ENCODE measurements at places on chromosomes 7 and 10. TPM values are rescaled to one million over a fixed set of nuclear protein-coding genes. Genes with fewer than 3 reads are reported as not detected.

EN2 gene
- not detected for total RNA-seq

TDRD1 gene
- 5.1 TPM for total RNA-seq

SLC13A4 gene
- total RNA-seq = under 0.01 TPM

TUBB8 gene
- not detected for total RNA-seq

PNLIP gene
- total RNA-seq = not detected

OPN4 gene
- total RNA-seq = not detected

ARL4A gene
- total RNA-seq = 15.9 TPM

CRYGN gene
- total RNA-seq = 0.56 TPM

CASTOR2 gene
- total RNA-seq = 16.9 TPM

FXYD4 gene
- total RNA-seq = not detected

LIMK1 gene
- 18.3 TPM for total RNA-seq

ST8SIA6 gene
- total RNA-seq = not detected

CPED1 gene
- 52.1 TPM for total RNA-seq

MMP21 gene
- not detected for total RNA-seq

DLX5 gene
- total RNA-seq = not detected

PRKAR2B gene
- 1.3 TPM for total RNA-seq

CNPY1 gene
- total RNA-seq = not detected

PAXIP1 gene
- total RNA-seq = 7.9 TPM

HOGA1 gene
- 0.56 TPM for total RNA-seq

PRSS37 gene
- total RNA-seq = not detected

PIP gene
- total RNA-seq = 0.38 TPM

PDE6C gene
- total RNA-seq = not detected

BLNK gene
- total RNA-seq = not detected

COX19 gene
- 6.5 TPM for total RNA-seq

HOXA1 gene
- total RNA-seq = not detected

COL26A1 gene
- under 0.01 TPM for total RNA-seq

LBX1 gene
- not detected for total RNA-seq

OR2A1 gene
- under 0.01 TPM for total RNA-seq

PRPS1L1 gene
- total RNA-seq = not detected

SFTPA1 gene
- not detected for total RNA-seq

MET gene
- 67.1 TPM for total RNA-seq
